Thymus (tissue), 14 donors: ENCODE measurements at places on chromosomes 13 and 19. TPM values are rescaled to one million over a fixed set of nuclear protein-coding genes. Genes with fewer than 3 reads are reported as not detected.
A peak's percentile ranks its signal among the peaks of the same experiment; 100 is the strongest.

DNA sequence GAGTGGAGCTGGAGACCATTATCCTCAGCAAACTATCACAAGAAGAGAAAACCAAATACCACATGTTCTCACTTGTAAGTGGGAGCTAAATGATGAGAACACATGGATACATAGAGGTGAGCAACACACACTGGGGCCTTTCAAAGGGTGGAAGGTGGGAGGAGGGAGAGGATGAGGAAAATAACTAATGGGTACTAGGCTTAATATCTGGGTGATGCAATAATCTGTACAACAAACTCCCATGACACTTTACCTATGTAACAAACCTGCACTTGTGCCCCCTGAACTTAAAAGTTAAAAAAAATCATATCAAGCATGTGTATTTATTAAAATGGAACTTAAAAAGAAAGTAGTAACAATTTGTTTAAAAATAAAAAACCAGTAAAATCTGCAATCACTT, 5.0 kb downstream of the SIGLEC14 start:
- no peak for DNase-seq

- no peak for DNase-seq
Observed at GRCh38 chr13:110006304-110006703, 219.9 kb upstream of the IRS2 start.

GRCh38 chr13:108225440-108225839, 7.2 kb downstream of the ABHD13 start:
- peak; percentile 53 for DNase-seq

DNA sequence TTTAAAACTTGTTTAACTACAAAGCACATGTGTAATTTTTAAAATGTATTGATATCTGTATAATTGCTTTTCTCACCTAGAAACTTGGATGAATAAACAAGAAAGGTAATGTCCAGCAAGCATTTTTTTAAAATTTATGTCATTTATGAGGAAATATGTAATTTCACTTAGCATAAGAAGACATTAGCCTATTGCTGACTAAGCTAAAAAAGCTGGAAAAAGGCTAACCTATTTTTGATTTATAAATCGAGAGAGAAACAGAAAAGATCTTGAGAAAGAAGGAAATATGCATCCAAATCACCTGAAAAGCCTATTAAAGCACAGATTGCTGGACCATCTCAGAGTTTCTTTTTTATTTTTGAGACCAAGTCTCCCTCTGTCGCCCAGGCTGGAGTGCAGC, 1181.3 kb downstream of the SLITRK1 start:
- no peak for DNase-seq

DNA sequence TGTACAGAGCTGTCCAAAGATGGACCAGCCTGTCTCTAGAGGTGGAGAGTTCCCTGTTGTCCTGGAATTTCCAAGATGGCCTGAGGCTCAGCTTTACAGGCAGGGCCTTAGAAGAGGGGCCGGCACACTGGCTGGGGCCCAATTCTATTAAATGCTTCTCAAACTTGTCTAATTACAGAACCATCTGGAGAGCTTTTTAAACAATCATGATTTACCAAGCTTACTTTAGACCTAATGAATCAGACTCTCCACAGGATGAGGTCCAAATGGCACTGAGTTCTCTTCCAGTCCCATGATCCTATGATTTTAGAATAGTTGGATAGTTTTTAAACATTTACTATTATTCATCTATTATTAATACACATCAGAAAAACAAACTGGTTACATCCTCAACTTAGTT, 123.5 kb downstream of the DNAJC3 start:
- no peak for DNase-seq

DNA sequence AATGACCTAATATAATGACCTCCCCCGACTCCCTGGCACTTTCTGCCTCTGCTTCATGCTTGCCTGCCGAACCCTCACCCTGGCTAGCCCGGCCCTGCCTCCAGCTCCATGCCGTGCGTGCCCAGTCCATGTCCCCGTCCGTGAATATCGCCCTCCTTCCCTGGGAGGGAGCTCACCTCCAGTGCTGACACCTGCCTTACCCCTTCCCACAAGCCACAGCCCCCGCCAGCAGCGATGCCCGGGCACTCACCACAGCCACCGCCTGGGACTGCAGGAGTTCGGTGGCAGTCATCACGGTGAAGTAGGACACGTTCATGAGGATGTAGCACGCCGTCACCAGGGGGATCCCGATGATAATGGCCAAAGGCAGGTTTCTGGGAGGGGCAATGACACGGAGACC, 10.0 kb downstream of the SLC7A9 start:
- no peak for DNase-seq

DNA sequence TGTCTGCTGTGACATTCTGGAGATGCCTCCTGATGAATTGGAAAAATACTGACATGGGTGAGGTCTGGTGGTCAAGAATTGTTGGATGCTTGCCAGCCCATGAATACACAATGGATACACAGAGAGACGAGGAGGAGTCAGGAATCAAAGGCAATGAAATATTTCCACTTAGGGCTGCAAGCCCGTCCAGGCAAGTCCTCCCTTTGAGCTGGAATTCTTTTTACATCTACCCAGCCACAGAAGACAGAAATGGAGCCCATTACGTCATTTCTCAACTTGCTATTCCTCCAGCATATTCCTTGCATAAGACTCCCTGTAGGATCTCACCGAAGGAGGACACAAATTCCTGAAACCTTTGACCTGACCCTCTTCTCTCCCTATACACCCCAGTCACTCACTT, 15.7 kb upstream of the IGFL4 start:
- DNase-seq, result no peak

- peak; percentile 9 for DNase-seq
Observed at GRCh38 chr13:103859952-103860351, 793.7 kb upstream of the SLC10A2 start.

- DNase-seq, result no peak
Observed at GRCh38 chr13:66138172-66138811, 1091.8 kb downstream of the PCDH9 start.

GRCh38 chr13:96221471-96221870, 131.6 kb downstream of the HS6ST3 start:
- no peak for DNase-seq

- no peak for DNase-seq
Observed at GRCh38 chr13:98496479-98496791, 80.5 kb downstream of the STK24 start.

DNA sequence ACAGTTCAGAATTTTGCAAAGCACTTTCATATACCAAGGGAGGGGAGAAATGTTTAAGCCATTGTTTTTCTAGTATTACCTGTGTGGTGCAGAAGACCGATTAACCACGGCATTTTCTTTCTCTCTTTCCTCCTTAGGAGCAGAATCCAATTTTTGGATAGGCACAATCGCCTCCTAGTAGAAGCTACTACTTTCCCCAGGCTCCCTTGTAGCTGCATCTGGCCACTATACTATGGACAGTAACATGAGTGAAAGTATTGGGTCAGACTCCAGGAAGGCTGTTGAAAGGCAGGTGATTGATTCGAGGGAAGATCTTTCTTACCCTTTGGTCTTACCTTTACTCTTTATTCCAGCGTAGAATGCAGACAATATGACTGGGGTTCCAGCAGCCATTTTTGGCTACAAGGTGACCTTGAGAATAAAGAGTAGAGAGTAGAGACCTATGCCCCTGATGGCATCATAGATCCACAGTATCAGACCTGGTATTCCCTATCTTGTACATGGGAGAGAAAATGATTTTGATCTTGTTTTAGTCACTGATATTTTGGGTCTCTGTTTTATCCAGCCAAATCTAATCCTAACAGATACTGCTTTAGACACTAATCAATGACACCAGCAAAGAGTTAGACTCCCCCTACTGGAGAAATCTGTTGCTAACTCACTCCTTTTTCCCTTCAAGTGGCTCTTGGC, 77.0 kb downstream of the LRRC63 start:
- peak; percentile 72 for DNase-seq

GRCh38 chr13:112905086-112905485, 63.9 kb upstream of the MCF2L start:
- no peak for DNase-seq

- no peak for DNase-seq
Observed at GRCh38 chr19:12872941-12873890, 8.0 kb downstream of the DNASE2 start.

ATP4A gene
- 0.42 TPM for total RNA-seq

S1PR2 gene
- total RNA-seq, result 2.7 TPM

GJA3 gene
- under 0.01 TPM for total RNA-seq

ZNF470 gene
- total RNA-seq, result 2.2 TPM
